ENCODE measurements at places on chromosomes 7 and 10. TPM values are rescaled to one million over a fixed set of nuclear protein-coding genes. Genes with fewer than 3 reads are reported as not detected.
A peak's percentile ranks its signal among the peaks of the same experiment; 100 is the strongest.

CDC14C gene
- total RNA-seq, result not detected

MINDY3 gene
- total RNA-seq, result 32.8 TPM

DNA sequence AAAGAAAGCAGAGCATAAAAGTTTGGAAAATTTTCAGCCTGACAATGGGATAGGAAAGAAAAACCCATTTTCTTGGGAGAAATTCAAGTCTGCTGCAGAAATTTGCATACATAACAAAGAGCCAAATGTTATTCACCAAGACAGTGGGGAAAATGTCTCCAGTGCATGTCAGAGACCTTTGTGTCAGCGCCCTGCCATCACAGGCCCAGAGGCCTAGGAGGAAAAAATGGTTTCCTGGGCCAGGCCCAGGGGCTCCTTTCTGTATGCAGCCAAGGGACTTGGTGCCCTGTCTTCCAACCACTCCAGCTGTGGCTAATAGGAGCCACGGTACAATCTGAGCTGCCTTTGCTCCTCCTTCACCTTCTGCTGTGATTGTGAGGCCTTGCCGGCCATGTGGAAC lies 189.1 kb upstream of the PITRM1 start:
- no peak overlapping the region for H3K27ac ChIP-seq
- H3K4me1 ChIP-seq, result no peaks in the 10 kb centered on the region
- no peak overlapping the region for H3K4me3 ChIP-seq
- no peaks in the 10 kb centered on the region for H3K36me3 ChIP-seq

DNA sequence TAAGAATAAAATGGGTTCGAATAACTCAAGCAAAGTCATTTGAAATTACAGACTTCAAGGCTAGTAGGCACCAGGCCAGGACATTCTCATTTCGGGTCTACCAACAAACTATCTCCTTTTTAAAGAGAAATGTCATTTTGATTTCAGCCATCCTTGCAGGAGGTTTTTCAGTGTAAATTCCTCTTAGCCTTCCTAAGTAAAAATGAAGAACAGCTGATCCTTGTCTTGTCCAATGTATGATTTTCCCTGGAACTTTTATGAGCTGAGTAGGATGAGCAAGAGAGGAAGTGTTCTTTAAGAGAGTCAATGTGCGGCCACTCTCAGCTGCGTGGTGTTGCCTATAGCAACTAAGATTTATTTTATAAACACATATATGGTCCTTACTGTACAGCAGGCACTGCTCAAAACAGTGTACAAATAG lies 110.1 kb downstream of the PLCE1 start:
- H3K36me3 ChIP-seq, result no peaks in the 10 kb centered on the region
- no peaks in the 10 kb centered on the region for H3K27me3 ChIP-seq
- peaks cover 15% of the 10 kb centered on the region for H3K4me1 ChIP-seq
- no peak overlapping the region for H3K4me3 ChIP-seq

DNA sequence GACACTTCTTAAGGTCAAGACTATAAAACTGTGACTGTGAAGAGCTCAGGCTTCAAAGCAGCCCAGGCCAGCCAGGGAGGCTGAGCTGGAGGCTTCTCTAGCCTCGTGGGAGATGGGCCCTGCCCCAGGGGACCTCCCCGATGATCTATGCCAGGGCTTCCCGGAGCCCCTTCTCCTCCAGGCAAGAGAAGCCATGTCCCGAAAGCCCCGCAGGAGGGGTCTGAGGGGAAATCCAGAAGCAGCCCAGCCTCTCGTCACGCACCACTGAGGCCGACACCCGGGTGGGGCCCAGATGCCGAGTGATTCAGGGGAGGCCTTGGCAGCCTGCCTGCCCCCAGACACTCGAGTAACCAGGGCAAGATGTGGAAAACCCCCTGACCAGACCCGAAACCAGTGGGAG lies 63.7 kb downstream of the PROSER2 start:
- H3K27me3 ChIP-seq, result no peaks in the 10 kb centered on the region
- no peak overlapping the region for H3K4me3 ChIP-seq
- no peaks in the 10 kb centered on the region for H3K36me3 ChIP-seq

GRCh38 chr7:121544238-121544637 lies 148.1 kb upstream of the FAM3C start:
- no peak for DNase-seq
- H3K36me3 ChIP-seq, result no peaks in the 10 kb centered on the region
- H3K27me3 ChIP-seq, result no peaks in the 10 kb centered on the region
- H3K27ac ChIP-seq, result no peak overlapping the region
- H3K4me1 ChIP-seq, result no peaks in the 10 kb centered on the region
- no peak overlapping the region for H3K4me3 ChIP-seq

DNA sequence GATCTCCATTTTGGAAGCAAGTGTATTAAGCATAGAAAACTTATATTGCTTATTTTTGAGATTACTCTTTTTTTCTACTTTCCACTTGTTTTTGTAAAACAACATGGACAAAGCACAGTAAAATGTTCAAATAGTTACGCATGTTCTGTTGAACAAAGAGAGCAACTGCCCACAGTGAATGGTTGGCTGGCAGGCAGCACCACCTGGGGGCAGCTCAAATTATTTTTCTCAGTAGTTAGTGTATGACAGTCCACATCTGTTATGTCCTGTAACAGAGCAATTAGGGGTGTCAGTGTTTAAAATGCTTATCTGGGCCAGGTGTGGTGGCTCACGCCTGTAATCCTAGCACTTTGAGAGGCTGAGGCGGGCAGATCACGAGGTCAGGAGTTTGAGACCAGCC lies 46.1 kb upstream of the CACUL1 start:
- H3K36me3 ChIP-seq, result no peaks in the 10 kb centered on the region
- H3K4me1 ChIP-seq, result no peaks in the 10 kb centered on the region
- DNase-seq, result peak; percentile 65
- H3K27me3 ChIP-seq, result no peaks in the 10 kb centered on the region

- H3K4me1 ChIP-seq, result no peaks in the 10 kb centered on the region
- peak overlapping the region; percentile 9 for H3K27ac ChIP-seq
- no peaks in the 10 kb centered on the region for H3K27me3 ChIP-seq
- no peaks in the 10 kb centered on the region for H3K36me3 ChIP-seq
Observed at GRCh38 chr10:66176772-66177171, 749.1 kb upstream of the LRRTM3 start.

DNA sequence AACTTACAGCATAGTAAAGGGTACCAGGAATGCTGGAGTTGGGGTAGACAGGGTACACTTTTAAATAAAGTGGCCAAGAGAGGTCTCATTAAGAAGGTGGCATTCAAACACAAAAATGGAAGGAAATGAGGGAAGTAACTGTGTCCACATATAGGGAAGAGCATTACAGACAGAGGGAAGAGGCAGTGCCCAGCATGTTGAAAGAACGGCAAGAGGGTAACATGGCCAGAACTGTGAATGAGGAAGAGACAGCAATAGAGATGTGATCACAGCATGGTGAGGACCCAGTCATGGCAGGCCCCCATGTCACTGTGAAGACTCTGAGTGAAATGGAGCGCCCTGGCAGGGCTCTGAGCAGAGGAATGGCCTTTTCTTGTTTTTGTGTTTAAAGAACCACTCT lies 35.1 kb upstream of the ZNRF2 start:
- H3K36me3 ChIP-seq, result no peaks in the 10 kb centered on the region
- no peaks in the 10 kb centered on the region for H3K27me3 ChIP-seq
- peaks cover 29% of the 10 kb centered on the region for H3K4me1 ChIP-seq
- no peak overlapping the region for H3K4me3 ChIP-seq
- H3K27ac ChIP-seq, result no peak overlapping the region

DNA sequence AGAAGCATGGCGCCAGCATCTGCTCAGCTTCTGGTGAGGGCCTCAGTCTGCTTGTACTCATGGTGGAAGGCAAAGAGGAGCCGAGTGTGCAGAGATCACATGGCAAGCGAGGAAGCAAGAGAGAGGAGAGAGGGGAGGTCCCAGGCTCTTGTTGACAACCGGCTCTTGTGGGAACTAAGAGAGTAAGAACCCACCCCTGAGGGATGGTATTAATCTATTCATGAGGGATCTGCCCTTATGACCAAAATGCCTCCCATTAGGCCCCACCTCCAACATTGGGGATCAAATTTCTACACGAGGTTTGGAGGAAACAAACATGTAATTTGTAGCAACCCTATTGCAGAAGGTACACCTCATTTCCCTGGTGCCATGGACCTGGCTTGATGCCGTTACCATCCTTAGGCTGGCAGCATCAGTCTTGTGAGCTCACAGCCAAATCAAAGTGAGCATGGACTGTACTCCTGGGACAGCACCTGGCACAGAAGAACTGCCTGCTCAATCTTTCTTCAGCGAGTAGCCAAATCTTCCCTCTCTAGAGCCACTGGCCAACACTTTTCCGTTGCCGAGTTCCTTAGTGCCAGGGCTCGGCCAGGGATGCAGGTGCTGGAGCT lies 6.5 kb downstream of the BTBD16 start:
- no peak overlapping the region for H3K27ac ChIP-seq
- no peak for DNase-seq
- H3K4me3 ChIP-seq, result no peak overlapping the region
- H3K4me1 ChIP-seq, result no peaks in the 10 kb centered on the region
- no peaks in the 10 kb centered on the region for H3K36me3 ChIP-seq

All from thyroid gland (tissue), 4 donors.